ENCODE measurements at places on chromosomes 2 and 18.

DNA sequence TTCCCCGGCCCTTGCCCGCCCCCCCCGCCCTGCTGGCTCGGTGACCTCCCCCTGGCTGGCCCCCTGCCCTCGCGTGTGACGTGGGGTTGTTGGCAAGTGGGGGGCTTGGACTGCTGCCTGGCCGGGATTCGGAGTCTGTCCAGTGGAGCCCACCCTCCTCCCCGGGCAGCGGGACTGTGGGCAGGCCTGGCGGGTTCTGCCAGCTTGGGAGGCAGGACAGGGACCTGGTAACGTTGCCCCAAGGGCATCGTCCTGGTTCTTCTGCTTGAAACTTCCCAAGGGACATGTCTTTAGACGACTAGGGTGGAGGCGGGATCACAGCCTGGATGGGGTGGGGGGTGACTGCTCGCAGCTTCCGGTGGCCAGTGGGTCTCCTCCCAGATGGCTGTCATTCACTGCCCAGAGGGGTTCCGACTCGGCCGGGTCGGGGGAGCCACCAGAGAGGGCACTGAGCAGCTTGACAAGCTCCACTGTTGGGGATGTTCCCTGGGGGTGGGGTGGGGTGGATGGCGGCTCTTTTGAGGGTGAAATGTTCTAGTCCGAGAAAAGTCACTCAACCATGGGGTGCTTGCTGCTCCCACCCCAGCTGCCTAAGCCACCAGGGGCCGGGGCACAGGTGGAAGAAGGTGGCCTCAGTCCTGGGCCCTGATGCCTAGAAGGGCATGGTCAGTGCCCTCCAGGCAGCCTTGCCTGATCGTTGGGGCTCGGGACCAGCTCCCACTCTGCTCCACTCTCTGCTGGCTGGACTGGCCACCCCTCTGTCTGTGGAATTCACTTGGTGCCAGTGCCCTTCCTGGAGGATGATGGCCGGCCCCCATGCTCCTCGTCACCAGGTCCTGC is 4.3 kb upstream of the HS6ST1 start:
- no peak for DNase-seq

DNA sequence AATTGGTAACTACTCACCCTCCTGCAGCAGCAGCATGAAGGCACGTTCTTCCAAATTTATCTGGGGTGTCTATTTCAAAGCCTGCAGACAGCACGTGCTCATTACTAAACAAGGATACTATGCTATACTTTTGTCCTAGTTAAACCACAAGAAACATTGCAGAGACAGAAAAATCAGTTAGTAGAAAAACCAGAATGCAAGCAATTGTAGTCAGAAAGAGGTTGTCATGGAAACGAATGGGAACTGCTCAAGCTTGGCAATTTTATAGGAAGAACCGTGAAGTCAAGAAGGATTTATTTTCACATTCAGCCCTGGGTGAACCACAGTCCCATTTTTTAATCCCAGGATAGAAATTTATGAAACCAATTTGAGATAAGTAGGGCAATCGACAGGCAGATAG is 162.2 kb upstream of the PGAP1 start:
- DNase-seq: peak; percentile 18

- DNase-seq: no peak
These were observed 60.7 kb downstream of the ARMC9 start for GRCh38 chr2:231259104-231259503.

DNA sequence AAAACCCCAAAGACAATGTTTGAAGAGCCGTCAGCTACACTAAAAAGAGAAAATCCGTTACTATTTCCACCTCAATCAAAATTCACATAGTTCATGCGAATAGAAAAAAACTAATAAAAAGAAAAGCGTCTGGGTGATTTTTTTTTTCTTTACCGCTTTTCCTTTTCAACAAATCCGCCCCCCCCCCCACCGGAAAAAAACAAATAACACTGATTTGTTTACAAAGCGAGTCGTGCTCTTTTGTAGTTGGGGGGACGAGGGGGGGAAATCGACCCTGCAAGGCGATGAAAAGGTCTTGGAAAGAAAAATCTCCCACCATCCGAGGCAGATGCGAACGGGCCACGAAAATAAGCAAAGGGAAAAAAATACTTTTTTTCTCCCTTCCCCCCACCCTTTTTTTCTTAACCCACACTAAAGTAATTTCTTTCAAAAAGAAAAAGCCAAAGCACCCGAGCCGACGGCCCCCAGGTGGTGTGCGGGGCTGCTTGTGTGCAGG is 638 bp downstream of the ZNF521 start:
- DNase-seq: no peak

DNA sequence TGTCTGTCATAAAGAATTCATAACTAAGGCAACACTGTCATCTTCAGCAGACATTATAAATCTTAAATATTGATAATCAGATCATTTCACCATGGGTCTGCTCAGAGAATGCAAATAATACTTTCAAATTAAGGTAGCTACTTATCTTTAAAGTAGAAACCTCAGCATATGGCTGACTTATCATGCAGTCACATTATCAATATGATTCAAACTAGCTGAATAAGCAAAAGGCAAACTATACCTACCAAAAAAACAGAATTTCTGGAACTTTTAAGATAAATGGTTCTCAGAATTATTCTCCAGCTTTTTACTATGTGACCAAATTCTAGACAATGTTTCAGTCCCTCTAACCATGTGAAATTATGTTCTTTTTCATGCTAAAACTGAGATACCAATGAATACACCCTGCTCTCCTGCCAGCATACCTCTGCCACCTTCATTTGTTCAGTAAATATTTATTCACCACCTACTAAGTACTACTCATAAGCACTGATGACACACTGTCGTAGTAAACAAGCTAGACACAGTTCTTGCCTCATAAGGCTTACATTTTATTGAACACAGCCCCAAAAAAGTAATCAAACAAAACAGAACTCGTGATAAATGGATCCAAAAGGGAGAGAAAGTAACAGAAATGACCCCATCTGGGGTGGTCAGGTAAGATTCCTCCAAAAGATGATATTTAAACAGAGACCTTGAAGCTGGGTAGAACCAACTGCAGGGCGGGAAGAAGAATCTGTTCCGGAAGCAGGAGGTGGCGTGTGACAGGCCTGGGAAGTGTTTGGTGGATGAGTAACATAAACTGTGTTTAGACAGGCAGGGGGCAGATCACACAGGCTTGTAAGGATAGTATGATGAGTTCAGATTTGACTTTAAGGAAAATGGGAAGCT is 17.7 kb downstream of the SPIRE1 start:
- DNase-seq: no peak

DNA sequence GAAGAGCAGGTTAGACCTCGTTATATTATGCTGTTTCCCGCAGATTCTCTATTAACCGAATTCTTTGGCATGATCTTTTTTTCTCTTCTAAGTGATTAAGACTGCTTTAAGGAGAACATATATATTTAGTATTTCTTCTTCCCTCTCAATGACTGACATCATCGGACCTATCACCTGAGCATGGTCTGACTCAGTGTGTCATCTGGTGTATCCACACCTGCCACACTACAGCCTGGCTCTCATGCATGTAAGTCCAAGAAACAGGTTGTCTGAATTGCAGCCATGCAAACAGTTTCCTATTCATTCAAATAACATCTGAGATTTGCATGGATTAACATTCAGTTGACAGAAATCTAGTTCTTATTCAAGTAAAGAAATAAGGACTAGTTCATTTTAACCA is 55.1 kb upstream of the CWC22 start:
- no peak for DNase-seq

DNA sequence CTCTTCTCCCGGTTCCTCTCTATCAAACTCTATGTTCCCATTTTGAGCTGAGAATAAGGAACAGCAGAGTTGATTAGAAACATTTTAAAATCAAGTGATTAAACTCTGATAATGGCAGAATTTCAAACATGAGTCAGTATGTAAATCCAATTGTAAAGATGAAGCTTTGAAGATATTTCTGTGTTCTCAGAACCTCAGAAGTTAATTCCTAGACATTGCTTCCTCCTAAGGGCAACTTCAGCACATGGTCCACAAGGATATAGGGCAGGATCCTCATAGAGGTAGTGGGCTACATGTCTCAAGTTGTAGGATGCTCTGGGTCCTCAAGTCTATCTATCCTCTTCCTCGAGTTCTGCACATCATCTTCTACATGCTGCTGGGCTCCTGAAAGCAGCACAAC is 46.3 kb downstream of the QPCT start:
- DNase-seq: no peak

DNA sequence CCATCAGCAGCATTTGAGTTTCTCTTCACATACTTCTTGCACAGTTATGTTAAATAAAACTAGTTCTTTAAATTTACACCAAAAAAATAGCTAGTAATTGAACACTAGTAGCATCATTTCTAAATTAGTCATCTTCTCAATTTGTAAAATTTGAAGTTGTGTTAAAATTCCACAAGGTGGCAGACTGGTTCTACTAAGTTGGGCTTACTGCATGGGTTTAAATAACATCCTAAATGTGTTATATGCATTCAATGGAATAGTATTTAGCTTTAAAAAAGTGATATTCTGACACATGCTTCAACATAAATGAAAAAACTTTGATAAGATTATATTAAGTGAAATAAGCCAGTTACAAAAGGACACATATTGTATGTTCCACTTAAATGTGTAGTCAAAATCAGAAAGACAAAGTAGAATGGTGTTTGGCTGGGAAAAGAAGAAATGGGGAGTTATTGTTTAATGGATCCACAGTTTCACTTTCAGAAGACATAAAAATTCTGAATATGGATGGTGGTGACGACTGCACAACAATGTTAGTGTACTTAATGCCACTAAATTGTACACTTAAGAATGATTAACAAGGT is 28.7 kb upstream of the RPRD1A start:
- DNase-seq: peak; percentile 69

GRCh38 chr2:161676902-161677496 is 52.8 kb downstream of the SLC4A10 start:
- no peak for DNase-seq

DNA sequence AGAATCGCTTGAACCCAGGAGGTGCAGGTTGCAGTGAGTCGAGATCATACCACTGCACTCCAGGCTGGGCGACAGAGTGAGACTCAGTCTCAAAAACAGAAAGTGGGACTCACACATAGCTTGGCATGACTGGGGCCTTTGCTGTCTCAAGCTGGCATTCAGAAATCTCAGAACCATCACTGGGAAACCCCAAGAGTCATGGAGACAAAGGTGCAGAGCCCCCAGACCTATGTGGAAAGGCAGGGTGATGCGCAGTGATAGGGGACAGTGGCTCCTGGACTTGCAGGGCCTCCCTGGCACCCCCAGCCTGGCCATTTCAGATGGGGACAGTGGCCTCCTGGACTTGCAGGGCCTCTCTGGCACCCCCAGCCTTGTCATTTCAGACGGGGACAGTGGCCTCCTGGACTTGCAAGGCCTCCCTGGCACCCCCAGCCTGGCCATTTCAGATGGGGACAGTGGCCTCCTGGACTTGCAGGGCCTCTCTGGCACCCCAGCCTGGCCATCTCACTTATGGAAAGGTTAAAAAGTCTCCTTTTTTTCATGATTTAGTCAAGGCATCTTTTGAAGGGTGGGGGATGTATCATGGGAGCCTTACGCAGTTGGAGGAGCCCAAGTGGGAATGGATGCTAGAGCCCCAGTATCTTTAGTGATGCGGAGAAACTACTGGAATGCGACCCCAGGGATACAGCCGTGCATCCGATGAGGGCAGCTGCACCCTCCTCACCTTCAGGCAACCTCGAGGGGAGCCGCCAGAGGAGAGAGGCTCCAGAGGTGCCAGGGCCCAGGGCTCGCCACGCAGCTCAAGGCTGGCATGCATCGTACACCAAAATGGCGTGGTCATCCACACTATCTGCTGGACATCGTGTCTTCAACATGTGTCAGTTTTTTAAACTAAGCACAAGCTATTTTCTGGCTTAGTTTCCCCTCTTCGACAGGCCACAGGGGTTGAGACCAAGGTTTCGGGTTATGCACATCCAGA is 30.5 kb downstream of the ZNF516 start:
- DNase-seq: no peak

GRCh38 chr18:6917072-6917471 is 187.6 kb downstream of the ARHGAP28 start:
- DNase-seq: no peak

- no peak for DNase-seq
These were observed 184.0 kb downstream of the SEPTIN10 start for GRCh38 chr2:109429567-109430328.

DNA sequence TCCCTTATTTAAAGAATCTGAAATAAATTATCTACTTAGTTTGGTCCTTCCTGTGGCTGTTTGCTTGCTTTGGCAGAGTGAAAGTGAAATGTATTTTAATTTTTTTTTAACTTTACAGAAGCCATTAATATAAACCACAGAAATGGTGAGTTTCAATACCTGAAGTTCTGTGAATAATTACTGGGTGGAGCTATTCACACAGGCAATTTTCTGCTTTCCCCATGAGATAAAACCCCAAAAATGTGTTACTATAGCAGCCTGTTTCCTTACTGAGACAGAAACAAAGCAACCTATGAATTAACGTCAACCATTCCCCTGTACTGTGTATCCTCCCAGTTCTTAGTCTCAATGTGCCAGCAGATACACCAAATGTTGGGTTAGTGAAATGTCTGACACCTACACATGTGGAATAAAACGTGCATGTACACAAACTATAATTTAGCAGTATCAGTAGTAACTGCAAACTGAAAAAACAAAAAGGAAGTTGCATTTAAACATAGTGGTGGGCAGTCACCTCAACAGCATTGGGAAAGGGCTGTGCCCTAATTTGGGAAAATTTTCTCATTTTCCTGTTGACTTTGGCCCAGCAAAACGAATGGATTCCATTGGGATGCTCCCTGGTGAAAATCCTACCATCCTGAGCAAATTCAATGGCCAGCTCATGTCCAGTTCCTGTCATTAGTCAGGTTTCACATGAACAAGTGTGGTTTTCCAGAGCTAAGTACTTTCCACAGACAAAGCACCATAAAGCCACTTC is 73.1 kb upstream of the RMDN2 start:
- no peak for DNase-seq

GRCh38 chr2:125085904-125086303 is 1060.8 kb downstream of the CNTNAP5 start:
- DNase-seq: no peak

DNA sequence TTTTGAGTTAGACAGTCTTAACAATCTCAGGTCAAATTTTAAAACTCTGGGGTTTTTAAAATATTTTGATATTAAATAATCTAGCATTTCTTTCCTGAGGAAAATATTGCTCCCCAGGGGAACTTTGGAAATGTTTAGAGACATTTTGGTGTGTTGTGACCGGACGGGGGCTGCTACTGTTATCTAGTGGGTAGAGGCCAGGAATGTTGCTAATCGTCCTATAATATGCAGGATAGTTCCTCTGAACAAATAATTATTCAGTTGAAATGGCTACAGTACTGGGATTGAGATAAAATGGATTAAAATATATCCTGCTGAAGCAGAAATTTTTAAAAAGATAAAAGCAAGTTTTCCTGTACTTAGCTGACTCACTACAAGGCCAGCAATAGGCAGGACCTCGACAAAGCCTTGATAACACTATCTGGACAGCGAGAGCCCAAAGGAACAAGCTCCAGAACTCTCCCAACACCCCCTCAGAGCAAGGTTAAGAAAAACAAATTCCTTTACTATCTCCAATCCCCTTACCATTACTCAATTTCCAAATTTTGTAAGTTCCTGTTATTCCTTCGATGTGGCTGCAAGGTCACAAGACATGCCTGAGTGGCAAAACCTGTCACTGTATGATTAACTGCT is 1407.4 kb downstream of the SUCLG1 start:
- no peak for DNase-seq

GRCh38 chr2:40274270-40274669 is 177.6 kb downstream of the SLC8A1 start:
- no peak for DNase-seq

GRCh38 chr2:109117780-109118179 is 11.2 kb upstream of the SH3RF3 start:
- DNase-seq: no peak

Measured in inflammatory macrophage treated with lipopolysaccharide for 4 hours (primary cell).